ENCODE measurements at places on chromosomes 5 and 9. TPM values are rescaled to one million over a fixed set of nuclear protein-coding genes. Genes with fewer than 3 reads are reported as not detected.

Gene TGFBR1
- total RNA-seq: 65.7 TPM

Gene TAF1L
- total RNA-seq: under 0.01 TPM

Gene TAF11L5
- total RNA-seq: not detected

Gene UBE2D2
- 43.5 TPM for total RNA-seq

Gene STPG3
- total RNA-seq: not detected

Gene GMCL2
- not detected for total RNA-seq

Measured in smooth muscle cell of the pulmonary artery (primary cell).